Activated CD8-positive, alpha-beta memory T cell treated with anti-CD3 and anti-CD28 coated beads for 24 hours (primary cell): ENCODE measurements at places on chromosomes 11 and 22.

DNA sequence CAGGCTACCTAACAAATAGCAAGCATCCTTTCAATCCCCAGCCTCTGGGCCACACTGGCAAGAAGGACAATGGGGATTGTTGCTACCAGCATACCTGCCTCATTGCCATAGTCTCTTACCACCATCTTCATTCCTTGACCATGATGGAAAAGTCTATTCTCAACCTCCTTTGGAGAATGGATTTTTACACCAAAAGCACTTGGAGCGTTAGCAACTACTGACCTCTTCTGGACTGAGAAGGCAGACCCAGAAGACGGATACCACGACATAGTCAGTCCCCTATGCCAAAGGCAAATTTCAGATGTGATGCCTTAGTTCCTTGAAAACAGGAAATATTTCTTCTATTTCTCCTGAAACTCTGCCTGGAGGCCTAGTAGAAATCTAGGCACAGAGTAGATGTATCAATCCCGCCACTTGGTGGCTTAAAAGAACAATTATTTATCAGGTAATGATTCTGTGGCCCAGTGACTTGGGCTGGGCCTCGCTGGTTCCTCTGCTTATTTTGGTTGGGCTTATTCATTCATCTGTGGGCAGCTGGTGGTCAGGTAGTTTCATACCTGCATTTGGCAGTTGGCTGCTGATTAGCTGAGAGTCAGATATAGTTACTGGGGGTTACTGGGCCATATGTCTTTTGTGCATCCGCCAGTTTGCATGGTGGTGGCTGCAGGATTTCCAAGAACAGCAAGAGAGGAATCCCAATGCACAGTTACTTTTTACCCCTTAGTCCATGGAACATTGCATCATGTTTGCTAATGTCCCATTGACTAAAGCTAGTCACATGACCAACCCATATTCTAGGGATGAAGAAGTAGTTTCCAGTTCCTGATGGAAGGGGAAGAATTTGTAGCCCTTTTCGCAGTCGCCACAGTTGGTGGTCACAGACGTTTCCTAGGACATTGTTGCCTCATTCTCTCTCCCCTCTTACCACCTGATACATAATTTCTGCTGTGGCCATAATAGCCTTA is 75.2 kb downstream of the DHCR7 start:
- DNase-seq = no peak

- no peak for DNase-seq
Measured at GRCh38 chr22:49243335-49243734, 584.3 kb downstream of the BRD1 start.

DNA sequence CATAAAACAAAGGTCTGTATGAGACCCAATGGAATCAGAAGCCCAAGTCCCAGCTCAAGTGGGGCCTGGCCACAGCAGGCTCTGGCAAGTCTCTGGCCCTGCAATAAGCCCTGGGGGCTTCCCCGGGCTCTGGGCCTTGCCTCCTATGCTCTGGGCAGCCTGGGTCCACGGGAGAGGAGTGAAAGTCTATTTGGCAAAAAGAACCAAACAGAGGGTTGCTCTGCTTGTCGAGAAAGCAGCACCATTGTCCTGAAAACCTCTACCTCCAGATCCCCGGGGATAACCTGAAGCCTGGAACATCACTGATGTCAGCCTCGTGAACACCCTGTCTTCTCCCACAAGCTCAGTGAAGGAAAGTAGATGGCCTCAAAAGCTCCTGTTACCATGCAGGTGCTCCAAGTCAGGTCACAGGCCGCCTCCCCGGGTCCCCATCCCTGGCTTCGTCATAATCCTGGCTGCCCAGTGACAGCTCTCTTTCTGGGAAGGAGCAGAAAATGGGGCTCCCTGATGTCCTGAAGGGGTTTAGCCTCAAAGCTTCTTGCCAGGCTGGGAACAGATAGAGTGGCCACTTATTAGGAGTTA is 46.1 kb upstream of the ETS1 start:
- DNase-seq = no peak

- no peak for DNase-seq
Measured at GRCh38 chr22:17434856-17435255, 65.6 kb downstream of the CECR2 start.

DNA sequence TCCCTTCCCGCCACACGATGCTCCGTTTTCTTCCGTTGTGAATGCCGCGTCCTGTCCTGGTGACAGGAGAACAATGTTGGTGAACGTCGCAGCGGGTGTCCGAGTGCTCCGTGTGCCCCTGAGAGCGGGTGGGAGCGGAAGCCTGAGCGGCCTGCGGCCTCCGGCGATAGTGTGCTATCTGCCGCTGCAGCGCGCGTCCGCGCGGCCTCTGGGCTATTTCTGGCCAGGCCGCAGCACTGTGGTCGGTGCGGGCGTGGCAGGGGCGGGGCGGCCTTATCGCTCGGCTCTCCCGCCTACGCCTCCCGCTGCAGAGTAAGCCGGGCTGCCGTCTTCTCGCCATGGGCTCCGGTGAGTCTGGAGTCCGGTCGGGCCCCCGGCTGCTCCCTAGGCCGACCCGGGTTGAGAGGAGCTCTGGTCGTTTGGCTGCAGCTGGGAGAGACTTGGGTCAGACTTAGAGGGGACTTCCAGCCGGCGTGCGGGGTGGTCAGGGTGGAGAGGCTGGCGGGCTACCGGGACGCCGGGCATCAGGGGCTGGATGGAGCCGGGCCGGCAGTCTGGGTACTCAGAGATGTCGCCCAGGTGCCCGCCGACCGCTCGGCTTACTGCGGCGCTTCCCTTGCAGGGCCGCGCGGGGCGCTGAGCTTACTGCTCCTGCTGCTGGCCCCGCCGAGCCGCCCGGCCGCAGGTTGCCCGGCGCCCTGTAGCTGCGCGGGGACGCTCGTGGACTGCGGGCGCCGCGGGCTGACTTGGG is at the start of gene GP1BB:
Gene GP1BB, plus strand, starts transcription at position 308 of the 751 bp plus-strand sequence. Its CDS starts 31 bp downstream, at position 339.
- peak; percentile 75 for DNase-seq

DNA sequence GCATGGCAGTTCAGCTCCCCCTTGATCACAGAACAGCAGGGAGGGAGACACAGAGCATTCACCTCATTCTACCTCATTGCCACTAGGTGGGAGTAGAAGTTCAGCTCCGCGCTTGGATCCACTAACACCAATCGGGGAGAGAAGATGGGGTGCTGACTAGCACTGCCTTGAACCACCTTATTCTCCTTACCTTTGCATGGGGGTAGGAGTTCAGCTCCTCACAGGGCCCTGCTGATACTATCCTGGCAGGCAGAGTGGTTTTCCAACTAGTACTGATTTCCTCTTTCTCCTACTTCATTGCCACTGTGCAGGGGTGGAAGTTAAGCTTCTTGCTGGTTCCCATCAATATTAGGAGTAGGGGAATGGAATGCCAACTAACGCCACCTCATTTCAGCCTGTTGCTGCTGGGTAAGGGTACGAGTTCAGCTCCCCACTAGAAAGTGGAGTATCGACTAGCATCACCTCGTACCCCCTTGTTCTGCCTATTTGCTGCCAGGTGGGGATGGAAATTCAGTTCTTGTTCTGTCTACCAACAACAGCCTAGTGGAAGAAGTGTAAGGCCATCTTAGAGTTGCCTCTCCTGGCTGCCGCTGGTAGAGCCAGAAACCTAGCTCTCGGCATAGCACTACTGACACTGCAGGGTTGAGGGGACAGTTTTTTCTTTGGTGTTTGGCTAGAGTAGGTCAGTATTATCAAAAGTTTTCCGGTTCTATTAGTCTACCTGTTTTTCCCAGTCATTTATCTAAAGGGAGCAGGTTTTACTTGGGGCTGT is 550.9 kb upstream of the CCDC90B start:
- DNase-seq = no peak
